ENCODE measurements at places on chromosomes 2 and 18.

GRCh38 chr2:217365656-217366055 lies 505.8 kb upstream of the TNP1 start:
- DNase-seq, result no peak

GRCh38 chr18:41553716-41554115 lies 401.3 kb upstream of the PIK3C3 start:
- DNase-seq, result no peak

- no peak for DNase-seq
Observed at GRCh38 chr2:58539973-58540372, 298.8 kb upstream of the FANCL start.

GRCh38 chr2:2294183-2294690 lies 36.8 kb downstream of the MYT1L start:
- no peak for DNase-seq

GRCh38 chr2:221517696-221518151 lies 54.4 kb downstream of the EPHA4 start:
- no peak for DNase-seq

DNA sequence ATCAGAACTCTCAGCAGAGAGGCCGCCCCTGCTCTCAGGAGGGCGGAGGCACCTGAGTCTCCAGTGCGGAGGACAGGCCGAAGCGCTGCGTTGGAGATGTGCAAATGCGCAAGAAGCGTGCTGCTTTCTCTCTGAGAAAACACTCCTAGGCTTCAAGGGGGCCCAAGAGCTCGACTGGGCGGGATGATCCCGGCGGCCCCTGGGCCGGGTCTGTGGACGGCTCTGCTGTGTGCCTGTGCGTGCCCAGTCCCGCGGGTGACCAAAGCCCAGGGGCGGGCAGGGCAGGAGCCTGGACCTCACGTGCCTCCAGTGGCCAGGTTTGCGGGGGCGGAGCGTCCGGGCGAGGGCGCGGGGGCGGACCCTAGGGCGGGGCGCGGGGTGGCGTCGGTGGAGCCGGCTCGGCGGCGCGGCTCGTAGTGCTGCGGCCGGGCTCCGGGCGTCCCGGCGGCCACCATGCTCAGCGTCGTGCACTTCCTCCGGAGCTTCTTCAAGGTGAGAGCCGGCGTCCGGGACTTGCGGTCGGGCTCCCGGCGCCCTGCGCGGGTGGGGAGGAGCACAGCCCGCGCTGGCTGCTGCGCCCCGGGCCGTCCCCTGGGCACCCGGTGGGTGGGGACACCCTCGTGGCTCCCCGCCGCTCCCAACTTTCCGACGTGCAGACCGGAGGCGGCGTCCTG lies at the start of gene ARHGEF4:
ARHGEF4 (plus strand) TSS at position 414 of the 674 bp plus-strand sequence; CDS start at position 454, 40 bp downstream.
- DNase-seq, result no peak

GRCh38 chr18:78424403-78425018 lies 555.1 kb upstream of the SALL3 start:
- DNase-seq, result no peak

DNA sequence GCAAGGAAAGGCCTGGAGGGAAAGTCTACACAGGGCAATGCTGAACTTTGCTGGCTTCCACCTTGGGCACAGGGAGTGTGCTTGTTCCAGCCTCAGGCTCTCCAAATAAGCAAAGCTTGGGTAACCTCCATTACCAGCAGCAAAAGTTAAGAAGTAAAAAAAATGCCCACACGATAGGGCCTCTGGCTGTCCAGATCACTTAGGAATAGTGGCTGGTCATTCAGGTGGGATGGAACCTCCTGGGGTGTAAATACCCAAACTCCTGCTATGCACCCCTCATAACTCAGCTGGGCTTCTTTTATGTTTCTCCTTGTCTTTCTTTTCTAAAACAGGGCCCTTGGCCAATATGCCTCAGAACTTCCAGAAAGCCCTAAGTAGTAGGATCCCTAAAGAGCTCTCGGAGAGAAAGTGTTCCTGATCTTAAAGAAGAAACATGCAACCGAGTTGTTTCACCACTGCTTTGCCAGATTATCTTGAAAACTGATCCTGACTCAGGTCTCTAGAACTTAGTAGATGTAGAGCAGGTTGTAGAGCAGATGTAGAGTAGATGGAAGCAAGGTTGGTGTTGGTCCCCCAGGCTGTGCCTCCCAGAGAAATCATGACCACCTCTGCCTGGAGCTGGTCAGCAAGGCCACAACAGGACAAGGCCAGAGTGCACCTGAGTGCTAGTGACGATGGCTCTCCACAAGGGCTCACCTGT lies 2.0 kb upstream of the OSR1 start:
- no peak for DNase-seq

- DNase-seq, result no peak
Observed at GRCh38 chr2:169090133-169090820, 20.9 kb downstream of the DHRS9 start.

DNA sequence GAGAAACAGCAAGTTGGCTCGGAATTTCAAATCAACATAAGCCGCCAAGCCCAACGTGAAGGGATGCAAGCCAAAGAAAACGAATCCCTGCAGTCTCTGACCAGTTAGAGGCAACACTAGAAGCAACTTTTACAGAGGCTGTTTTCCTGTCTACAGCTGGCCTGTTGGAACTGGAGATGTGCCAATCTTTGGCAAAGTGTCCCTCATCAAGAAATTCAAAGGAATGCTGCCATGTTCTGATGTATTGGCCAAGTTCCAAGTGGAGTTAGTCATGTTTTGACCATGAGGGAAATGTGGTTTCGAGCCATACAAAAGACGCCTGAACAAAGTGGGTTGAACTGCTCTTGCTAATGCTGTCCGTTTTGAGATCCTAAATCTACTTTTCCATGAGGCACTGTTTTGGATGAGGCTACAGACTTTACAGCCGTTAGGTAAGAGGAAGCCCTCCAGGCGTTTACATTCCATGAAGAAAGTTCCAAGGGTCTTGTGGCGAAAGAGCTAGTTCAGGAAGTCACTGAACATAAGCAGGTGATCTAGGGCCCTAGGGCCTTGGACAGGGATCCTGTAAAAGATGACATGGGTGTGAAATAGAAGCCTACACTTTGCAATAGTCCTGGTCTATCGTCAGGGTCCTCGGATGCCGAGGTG lies 140.7 kb upstream of the PXDN start:
- DNase-seq, result no peak

DNA sequence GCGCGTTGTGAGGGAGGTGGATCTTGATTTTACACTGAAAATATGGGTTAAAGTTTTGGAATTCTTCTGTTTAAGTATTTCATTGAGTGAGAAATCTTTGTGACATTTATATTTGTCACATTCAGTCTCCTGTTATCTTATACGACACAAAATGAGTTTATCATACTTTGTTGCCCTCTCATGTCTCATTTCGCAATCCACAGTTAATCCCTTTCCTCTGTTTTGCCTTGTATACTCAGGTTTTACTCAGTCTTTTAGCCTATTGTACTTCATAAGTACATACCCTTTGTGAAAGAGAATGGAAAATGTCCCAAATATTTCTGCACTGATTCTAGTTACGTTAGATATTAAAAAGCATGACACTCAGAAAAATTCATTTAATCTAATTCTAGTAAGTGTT lies 142.7 kb downstream of the ATP9B start:
- DNase-seq, result no peak

DNA sequence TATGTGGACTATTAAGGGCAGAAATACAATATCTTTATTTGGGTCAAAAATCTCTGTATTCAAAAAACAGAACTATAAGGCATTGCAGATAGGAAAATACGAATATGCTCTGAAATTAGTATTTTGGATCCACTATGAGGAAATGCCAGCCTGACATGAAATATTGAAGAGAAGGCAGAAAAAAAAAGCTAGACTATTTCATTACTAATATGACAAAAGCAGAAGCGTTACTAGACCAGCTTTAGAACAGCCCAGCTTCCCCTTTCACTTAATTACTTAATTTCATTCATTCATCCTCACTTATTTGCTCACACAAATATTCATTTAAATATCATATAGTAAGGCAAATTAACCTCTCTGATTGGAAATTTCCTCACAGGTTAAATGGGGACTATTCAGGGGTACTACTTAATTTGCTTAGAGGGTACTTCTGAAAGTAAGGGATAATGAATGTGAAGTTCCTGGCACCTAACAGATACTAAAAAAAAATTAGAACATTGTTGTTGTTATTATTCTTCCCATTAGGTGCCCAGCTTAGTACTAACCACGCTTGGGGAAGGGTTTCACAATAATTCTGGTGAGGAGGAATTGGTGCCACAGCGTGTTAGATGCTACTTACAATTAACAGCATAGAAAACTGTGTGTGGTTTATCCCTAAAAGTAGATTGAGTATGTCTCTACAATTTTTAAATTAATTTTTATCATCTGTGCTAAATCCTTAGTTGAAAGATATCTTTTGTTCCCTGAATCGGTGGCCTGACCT lies 71.1 kb upstream of the CTLA4 start:
- DNase-seq, result no peak

GRCh38 chr2:179222076-179222475 lies 42.6 kb downstream of the SESTD1 start:
- DNase-seq, result no peak

GRCh38 chr2:178782236-178782635 lies 25.0 kb downstream of the TTN start:
- DNase-seq, result no peak

- no peak for DNase-seq
Observed at GRCh38 chr2:88811233-88811632, 119.8 kb downstream of the RPIA start.

DNA sequence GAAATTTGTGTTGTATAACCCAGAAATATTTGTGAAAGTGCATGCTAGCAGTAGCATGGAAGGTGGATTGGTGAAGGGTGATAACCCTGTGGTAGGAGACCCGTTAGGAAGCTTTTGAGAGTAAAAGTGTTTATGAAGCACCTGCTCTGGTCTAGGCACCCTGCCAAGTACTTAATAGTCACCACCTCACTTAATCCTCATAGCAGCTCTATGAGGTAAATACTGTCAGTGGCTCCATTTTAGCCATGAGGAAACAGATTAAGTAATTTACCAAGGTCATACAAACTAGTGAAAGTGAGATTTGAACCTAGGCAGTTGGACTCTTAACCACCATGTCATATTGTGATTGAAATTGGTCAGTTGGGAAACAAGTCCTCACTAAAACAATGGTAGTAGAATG lies 66.8 kb downstream of the TET3 start:
- no peak for DNase-seq

DNA sequence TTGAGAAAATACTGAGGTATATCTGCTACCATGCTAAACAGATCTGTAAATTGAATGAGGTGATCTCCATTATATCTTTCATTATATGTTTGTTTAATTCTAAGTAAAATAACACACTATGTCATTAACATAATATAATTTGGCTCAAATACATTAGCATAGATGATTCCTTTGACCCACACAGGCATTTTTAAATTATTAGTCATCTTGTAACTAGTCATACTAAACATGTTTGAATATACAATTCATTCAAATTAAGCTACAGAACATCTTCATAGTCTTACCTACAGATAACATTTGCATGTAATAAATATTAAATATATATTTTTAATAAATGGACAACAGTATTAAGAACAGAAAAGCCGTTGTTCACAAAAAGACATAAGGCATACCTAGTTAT lies 52.7 kb upstream of the KYNU start:
- DNase-seq, result no peak

DNA sequence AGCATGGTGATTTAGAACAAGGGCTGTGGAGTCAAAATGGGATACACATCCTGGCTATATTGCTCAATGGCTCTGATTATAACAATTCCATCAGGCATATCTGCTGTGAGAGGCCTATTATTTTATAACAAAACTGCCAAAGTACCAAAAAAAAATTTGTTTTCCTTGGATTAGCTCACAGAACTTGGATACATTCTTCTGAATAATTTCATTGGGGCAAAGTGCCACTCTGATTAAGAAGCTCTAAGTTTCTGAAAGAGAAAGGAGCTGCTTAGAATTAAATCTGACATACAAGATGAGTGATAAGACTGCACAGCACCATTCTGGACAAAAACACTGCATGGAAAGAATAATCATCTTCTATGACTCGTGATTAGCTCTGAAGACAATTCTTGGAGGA lies 85.7 kb downstream of the SMC6 start:
- no peak for DNase-seq

DNA sequence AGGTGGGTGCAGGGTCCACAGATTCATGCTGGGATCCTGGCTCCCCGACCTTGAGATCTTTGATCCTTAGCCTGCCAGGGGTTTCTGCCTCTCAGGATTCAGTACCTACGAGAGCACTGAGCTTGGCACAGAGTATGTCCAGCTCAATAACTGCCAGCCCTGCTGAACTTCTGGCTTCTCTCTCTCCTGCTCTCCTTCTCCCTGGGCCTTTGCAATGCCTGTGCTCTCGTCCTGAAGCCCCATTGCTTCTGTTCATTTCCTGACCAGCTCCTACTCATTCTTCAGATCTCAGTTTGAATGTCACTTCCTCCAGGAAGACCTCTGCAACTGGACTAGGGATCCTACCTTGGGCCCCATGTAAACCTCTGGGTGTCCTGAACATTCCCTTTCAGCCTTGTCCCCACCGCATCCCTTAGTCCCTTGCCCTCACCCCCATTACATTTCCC lies 113.8 kb upstream of the HAAO start:
- no peak for DNase-seq

- DNase-seq, result no peak
Observed at GRCh38 chr18:48808476-48808875, 142.3 kb downstream of the SMAD7 start.

- no peak for DNase-seq
Observed at GRCh38 chr2:44360749-44361329, 455 bp downstream of the PREPL start.

- DNase-seq, result no peak
Observed at GRCh38 chr2:26706616-26707473, 14.3 kb downstream of the KCNK3 start.

- no peak for DNase-seq
Observed at GRCh38 chr2:108169982-108170625, 69.7 kb upstream of the SULT1C3 start.

DNA sequence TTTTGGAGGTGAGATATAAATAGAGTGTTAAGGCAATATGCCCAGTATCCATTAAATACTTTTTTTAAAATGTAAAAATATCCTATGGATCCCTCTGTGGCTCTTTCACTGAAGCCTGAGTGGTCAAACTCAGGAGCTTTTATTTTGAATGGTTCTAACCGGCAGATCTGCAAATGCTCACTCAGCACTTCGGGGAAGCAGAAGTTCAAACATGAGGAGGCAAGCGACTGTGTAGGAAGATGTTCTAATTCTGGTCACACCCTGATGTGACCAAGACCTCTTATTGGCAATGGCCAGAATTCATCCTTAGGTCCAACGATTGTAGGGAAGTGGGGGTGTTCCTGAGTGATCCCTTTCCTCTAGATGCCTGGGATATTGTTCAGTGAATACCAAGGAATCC lies 168.8 kb downstream of the CDCA7 start:
- DNase-seq, result no peak

DNA sequence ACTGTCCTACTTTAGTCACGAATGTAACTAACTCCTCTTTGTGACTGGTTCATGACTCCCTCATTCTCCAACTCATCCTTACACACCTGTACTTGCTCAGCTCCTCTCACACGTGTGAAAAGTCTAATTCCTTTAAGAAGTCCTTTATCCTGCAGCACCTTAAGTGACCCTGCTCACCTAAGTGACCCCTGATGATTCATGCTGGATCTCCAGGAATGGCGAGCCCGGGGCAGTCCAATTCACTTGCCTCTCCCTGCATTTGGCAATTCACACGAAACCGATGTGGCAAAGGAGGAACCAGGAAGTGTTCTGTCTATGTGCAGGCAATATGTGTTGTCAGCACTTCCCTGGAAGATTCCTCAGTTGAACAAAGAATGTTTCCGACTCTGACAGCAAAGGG lies 189.8 kb upstream of the NABP1 start:
- DNase-seq, result no peak
